Amniotic stem cell (primary cell): ENCODE measurements at places on chromosomes 1 and 21.

DNA sequence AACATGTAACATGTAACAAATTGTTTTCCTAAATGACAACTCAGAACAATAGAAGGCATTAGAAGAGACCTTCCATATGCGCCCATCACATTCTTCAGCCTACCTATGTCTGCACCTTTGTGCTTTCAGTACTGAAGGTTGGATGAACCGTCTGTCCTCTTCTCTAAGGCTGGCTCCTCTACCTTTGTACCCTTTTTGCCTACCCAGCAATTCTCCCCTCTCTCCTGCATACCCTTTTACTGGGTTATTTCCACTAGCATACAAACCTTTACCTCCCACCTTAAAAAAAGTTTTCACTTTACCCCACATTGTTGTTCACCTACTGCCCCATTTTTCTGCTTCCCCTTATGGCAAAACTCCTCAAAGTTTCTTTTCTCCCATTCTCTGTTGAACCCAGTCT is 5.2 kb downstream of the PIGV start:
- DNase-seq = no peak

- DNase-seq = no peak
Observed at GRCh38 chr1:108565512-108565911, 5.6 kb downstream of the EEIG2 start.

DNA sequence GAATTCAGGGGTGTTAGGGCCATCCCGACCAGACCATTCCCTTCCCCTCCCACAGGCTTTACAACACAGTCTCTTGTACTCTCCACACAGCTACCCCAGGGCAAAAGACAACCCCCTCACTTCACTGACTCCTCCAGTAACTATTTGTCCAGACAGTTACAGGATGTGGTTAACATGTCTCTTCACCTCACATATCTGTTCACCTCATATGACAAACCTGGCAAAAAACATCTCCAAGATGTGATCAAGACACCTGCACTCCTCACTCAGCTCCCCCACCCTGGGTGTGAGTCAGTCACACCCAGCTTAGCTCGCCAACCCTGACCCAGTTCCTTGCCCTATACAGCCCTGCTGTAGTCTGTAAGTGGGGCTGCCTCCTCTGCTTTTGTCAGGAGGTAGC is 490.5 kb upstream of the CHRM3 start:
- no peak for DNase-seq

DNA sequence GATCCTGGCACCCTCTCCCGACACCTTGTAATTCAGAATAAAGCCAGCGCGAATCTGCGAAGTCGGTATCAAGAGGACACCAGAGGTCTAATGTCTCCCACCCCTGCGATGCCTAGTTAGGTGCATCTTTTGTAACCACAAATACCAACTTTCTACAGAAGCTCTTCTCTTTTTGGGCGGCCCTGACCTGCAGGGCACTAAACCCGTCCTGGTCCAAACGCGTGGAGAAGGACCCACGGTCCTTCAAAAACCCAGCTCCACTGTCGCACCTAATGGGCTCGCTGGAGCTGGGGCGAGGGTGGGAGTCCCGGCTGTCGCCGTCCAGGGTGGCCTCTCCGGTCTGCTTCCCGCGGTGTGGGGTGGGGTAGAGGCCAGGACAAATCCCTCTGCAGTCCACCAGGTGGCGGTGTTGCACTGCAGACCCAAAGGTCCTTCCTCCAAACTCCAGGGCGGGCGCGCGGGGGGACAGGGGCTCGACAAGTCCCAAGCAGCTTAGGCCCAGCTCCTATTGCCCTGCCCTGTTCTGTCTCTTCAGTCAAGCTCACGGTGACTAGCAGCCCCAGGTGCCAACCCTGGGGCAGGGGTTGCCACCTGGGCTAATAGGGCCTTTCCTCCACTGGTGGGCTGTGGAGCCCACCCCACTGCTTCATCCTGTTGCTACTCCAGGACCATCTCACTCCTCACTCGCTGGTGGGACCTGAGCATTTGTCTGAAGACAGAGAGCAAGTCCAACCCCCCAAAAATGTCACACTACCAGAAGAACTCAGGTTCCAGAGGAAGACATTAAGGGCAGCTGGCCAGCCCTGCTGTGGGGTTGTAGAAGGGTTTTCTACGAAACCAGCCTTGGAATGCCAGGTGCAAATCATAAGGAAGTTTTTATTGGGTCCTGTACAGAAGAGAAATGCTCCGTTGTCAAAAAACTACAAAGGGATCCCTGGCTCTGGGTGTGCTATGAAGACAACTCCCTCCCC is 2.8 kb downstream of the HES3 start:
- peak; percentile 20 for DNase-seq

DNA sequence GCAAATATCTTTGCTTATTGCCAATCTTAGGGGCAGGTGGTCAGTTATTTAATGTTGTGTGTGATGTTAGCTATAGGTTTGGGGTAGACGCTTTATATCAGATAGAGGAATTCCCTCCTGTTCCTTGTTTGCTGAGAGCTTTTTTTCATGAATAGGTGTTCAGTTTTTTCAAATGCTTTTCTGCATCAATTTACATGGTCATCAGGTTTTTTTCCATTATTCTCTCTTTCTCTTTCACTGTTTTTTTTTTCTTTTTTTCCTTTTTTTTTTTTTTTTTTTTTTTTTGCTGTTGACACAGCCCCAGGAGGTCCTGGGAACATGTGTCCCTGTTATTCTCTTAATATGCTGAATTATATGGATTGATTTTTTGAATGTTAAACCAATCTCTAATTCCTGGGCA is 3.0 kb upstream of the SLC25A33 start:
- no peak for DNase-seq

DNA sequence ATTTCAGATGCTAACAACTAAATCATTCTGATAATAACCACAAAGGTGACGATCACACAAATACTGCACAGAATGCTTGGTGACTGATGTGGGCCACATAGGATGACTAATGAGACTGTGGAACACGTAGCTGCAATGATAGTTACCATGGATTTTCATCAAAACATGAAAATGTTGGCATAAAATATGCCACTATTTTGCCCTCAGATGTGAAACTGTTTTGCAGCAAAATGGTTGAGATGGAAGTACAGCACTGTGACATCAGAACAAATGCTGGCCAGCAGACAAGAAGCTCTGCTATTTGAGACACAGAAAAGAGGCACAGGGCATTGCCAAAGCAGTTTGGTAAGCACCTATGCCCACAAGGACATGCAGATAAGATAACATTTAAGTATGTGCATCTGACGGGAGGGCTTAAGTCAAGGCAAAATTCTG is 83.8 kb downstream of the NIBAN1 start:
- DNase-seq = no peak

GRCh38 chr1:7249516-7249915 is 464.3 kb downstream of the CAMTA1 start:
- DNase-seq = no peak

DNA sequence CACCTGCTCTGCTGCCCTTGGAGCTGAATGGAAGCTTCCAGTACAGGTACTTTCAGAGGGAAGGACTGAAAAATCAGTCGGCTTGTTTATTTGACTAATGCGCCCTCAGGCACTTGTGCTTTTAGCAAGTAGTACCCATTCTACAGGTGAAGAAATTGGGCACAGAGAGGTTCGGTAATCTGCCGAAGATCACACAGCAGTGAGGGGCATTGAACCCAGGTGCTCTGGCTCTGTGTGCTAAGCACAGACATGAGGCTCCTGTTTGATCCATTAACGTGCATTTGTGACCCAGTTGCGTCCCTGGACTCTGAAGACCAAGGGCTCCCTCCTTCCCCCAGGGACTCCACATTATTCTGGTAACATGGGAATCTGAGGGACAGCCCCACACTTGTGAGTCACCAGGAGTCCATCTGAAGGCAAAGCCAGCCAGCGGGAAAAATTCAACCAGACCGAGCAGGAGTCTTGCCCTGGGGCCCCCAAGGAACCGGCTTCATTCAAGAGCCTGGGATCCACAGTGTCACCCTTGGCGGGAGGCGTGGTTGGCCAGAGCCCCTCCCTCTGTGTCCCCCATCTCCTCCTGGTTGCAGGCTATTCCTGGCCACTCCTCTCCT is 192.4 kb upstream of the ARHGEF16 start:
- no peak for DNase-seq

- DNase-seq = no peak
Observed at GRCh38 chr1:82165304-82165703, 364.6 kb downstream of the ADGRL2 start.
